ENCODE measurements at places on chromosomes 16 and 17.

DNA sequence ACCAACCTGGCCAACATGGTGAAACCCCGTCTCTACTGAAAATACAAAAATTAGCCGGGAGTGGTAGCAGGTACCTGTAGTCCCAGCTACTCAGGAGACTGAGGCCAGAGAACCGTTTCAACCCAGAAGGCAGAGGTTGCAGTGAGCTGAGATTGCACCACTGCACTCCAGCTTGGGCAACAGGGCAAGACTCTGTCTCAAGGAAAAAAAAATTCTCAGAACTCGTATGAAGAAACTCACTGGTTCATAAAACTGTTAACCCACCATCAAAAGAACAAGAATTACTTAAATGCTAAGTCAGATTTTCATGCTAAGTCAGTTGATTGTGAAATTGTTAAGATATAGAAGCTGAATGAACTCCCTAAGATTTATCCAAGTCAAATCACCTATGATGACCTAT, 31.3 kb downstream of the SLC39A11 start:
- DNase-seq = no peak

- DNase-seq = peak; percentile 55
These were observed 209.6 kb upstream of the CACNG5 start for GRCh38 chr17:66625311-66625767.

DNA sequence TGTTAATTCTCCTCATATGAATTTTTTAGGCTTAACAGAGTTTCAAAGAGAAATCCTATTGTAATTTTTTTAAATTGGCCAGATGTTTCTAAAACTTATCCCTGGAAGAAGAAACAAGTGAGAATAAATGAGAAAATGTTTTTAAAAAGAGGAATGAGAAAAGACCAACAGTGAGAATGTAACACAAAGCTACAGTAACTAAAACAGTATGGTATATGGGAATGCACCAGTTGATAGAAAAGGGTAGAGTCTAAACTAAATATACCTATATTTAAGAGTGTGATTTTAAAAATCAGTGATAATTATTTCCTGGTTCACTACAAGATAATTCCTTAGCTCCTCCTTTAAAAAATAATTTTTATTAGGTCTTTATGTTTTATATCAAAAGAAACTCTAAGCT, 127.9 kb downstream of the CCDC182 start:
- DNase-seq = no peak

DNA sequence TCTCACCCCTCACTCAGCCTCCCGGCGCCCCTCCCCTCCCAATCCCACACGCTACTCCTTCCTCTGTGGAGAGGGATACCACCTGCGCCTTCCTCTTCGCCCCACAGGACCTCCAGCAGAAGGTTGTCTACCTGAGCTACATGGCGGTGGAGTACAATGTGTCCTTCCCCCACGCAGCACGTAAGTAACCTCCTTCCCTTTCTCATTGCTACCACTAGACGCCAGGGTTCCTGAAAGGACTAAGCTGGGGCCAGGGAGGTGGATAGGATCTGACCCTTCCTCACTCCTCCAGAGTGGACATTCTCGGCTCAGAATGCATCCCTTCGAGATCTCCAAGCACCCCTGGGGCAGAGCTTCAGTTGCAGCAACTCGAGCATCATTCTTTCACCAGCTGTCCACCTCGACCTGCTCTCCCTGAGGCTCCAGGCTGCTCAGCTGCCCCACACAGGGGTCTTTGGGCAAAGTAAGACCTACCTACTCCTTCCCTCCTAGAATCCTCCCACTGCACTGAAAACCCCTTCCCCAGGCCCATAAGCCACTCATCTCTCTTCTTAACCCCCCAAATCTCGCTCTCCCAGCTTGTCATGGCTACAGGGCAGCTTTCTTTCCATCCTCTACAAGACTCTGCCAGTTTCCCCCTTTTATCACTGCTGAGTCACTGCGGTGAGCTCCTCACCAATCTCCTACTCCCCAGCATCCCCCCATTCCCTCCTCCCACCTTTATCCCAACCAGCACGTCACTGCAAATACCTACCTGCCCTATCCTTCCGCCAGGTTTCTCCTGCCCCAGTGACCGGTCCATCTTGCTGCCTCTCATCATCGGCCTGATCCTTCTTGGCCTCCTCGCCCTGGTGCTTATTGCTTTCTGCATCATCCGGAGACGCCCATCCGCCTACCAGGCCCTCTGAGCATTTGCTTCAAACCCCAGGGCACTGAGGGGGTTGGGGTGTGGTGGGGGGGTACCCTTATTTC, 1.5 kb downstream of the CD68 start:
- no peak for DNase-seq

- peak; percentile 26 for DNase-seq
These were observed 24.2 kb upstream of the TMC5 start for GRCh38 chr16:19393226-19394111.

GRCh38 chr17:35341411-35341992, 31.9 kb downstream of the SLFN11 start:
- no peak for DNase-seq

GRCh38 chr17:73855720-73856333, 211.6 kb upstream of the SDK2 start:
- DNase-seq = peak; percentile 1

GRCh38 chr16:72469932-72470331, 298.0 kb upstream of the PMFBP1 start:
- DNase-seq = no peak

GRCh38 chr16:70252355-70252988, 732 bp upstream of the EXOSC6 start:
- peak; percentile 21 for DNase-seq

- DNase-seq = no peak
These were observed 9.0 kb downstream of the CANT1 start for GRCh38 chr17:79000396-79001189.

GRCh38 chr16:87960296-87960695, 9.1 kb downstream of the BANP start:
- DNase-seq = no peak

DNA sequence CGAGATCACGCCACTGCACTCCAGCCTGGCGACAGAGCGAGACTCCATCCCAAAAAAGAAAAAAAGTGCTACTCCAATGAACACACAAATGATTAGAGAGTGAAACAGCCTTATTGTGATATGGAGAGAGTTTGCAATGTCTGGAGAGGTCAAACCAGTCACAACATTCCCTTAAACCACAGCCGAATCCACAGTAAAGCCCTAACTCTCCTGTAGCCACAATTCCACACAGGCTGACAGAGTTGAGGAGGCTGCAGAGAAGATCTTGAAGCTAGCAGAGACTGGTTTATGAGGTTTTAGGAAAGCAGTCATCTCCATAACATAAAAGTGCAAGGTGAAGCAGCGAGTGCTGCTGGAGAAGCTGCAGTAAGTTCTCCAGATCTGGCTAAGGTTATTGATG, 6.7 kb downstream of the RNF213 start:
- DNase-seq = no peak

- DNase-seq = peak; percentile 52
These were observed at the start of gene RDM1 for GRCh38 chr17:35930211-35931065. TSS of gene RDM1 (minus strand) at chr17:35930773. CDS start at chr17:35930727, 46 bp downstream.

DNA sequence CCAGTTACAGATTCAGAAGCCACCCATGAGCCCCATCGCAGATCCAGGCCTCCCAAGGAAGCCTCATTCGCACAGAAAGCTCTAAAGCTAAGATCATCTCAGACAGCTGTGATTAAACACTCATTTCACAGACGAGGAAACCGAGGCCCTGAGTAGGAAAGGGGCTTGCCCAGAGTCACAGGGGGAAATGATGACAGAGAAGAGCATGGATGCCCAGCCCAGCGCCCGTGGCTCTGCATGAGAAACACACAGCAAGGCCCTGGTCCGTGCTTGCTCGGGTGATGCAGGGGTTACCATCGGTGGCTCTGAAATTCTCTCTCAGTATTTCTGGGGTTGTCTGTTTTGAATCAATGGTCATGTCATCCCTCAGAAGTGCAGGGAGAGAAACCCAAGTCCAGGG, 109.6 kb downstream of the C16orf78 start:
- no peak for DNase-seq

DNA sequence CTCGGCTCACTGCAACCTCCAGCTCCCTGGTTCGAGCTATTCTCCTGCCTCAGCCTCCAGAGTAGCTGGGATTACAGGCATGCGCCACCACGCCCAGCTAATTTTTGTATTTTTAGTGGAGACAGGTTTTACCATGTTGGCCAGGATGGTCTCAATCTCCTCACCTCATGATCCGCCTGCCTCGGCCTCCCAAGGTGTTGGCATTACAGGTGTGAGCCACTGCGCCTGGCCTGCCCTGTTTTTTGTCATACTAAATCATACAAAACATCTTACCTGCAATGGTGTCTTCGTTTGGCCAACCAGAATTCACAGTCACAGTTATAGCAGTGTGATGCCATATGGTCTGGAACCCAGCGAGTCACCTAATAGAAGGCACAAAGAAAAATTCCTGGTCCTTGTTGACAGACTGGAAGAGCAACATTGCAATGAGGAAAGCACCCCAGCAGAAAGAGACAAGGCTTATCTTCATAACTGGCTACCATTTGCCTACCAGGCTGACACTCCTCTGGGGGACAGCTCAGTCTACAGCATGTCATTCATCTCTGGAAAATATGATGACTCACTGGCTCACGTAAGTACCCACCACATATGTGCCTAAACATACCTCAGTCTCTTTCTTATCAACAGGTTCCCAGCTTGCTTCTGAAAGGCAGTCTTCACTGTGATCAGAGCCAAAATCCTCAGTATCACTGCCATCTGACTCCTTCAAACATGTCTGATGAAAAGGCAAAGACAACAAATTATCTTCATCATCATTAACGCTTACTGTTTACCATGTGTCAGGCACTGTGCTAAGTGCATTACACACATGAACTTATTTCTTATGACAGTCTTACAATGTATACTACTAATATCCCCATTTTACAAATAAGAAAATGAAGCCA, 4.3 kb upstream of the HSF5 start:
- no peak for DNase-seq

- no peak for DNase-seq
These were observed 132.4 kb upstream of the GSE1 start for GRCh38 chr16:85480727-85481101.

GRCh38 chr16:20853143-20853542, 46.8 kb downstream of the REXO5 start:
- peak; percentile 32 for DNase-seq

DNA sequence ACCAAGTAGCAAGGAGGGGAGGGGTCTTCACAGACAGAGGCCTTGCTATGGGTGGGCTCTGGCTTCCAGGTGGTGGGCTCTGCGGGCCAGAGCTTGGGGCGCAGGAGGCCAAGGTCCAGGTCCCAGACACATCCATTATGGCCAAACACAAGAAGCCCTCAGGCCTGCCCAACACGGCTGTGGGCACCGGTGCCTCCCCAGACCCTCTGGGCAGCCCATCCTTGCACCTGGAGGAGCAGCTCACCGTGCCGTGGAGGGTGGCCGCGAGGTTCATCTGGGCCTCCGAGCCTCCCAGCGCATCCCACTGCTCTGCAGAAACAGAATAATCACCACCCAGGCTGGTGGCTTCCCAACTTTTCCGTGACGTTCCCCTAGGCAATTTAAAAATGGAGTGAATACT, 55.9 kb downstream of the TBC1D16 start:
- DNase-seq = no peak

DNA sequence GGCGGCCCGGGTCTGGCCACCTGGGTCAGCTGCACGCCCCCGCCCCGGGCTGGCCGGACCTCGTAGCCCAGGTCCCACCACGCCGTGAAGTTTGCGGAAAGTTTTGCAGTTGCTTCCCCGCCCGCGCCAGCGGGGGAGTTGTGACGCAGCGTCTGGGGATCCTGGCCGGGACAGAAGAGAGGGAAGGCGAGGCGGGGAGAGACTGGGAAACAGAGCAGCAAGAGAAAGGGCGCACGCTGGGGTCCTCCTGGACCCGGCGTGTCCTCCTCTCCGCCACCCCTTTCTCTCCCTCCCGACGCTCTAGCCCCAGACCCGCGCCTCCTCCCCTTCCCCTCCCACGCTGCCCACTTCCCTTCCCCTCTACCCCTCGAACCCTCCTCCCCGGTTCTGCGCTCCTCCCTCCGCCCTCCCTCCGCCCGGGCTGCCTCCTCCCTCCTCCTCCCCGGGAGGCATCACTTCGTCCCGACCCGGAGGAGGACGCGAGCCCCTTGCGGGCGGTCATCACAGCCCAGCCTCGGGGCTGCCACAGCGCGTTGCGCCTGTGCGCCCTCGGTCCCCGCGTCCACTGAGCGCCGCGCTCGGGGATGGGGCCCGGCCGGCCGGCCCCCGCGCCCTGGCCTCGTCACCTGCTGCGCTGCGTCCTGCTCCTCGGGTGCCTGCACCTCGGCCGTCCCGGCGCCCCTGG, at the start of gene MRC2:
Gene MRC2, plus strand, starts transcription at position 452 of the 685 bp plus-strand sequence. Its CDS starts 133 bp downstream, at position 585.
- peak; percentile 84 for DNase-seq

DNA sequence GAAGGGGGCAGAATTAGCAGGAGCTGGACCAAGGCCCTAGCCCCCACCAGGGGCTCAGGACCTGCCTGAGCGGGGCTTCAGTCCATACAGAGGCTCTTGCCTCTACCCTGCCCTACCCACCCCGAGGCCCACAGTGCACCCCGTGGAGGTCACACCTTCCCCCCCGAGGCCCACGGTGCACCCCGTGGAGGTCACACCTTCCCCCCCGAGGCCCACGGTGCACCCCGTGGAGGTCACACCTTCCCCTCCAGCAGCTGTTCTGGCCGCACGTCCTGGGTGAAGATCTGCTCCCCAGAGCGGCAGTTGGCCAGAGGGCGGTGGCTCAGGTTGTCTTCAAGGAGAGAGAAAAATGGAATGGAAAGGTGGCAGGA, 11.4 kb downstream of the CASKIN2 start:
- DNase-seq = no peak

DNA sequence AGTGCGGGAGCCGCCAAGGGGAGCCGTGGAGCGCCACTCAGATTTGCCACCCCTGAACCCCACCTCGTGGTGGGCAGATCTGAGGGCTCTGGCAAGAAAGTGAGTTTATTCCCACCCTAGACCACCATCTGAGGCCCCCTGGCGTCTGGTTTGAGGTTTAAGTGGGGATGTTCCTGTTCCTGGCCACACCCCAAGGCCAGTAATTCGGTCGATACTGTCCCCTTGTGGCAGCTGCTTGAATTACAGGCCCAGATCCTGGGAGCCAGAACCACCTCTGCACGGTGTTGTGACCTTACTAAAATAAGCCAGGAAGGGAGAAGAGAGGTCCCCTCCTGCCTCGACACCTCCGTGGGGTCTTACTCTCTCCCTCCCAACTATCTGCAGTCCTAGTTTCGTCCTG, 3.3 kb upstream of the LAT start:
- peak; percentile 14 for DNase-seq

DNA sequence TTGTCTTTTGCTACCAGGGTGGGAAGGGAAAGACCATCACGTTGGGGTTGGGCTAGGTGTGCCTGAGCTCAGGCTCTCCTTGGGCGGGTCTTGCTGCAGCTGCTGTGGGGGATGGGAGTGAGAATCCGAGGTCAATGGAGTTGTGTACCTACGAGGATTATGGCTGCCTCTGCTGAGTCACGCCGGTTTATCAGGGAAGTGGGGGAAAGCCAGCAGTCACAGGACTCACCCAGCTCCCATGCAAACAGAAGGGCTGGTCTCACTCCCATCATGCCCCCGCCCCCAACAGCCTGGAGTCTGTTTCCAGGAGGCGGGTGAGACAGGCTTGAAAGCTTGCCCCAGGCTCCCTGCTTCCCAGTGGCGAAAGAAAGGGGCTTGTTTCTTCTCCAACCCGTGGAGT, 1259.0 kb upstream of the GOT2 start:
- no peak for DNase-seq

GRCh38 chr16:73046202-73046848, 1.6 kb downstream of the ZFHX3 start:
- no peak for DNase-seq

GRCh38 chr16:85202631-85203461, 90.6 kb upstream of the CIBAR2 start:
- peak; percentile 90 for DNase-seq

All from fibroblast of pulmonary artery (primary cell).